Fibroblast of skin of back (primary cell): ENCODE measurements at places on chromosomes 16 and 17.
A peak's percentile ranks its signal among the peaks of the same experiment; 100 is the strongest.

- DNase-seq, result no peak
These were observed 52.9 kb downstream of the SEC14L1 start for GRCh38 chr17:77193653-77194052.

GRCh38 chr17:82775001-82775823 is 23.3 kb downstream of the TBCD start:
- DNase-seq, result peak; percentile 41

GRCh38 chr17:4327606-4328005 is 38.9 kb downstream of the UBE2G1 start:
- DNase-seq, result peak; percentile 95

DNA sequence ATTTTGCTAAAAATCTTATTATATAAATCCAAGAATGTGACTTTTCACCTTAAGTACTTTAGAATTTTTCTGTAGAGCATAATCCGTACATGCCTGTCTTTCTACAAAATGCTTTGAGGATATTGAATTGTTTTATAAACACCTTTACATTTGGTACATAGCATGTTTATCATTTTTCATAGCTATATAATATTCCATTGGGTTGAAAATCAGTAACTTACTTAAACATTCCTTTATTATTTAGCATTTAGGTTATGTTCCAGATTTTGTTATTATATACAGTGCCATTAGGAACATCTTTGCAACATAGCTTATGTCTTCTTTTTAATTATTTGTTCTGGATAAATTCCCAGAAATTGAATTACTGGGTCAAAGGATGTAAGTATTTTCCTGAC is 17.0 kb upstream of the NOL11 start:
- DNase-seq, result no peak

GRCh38 chr16:83147244-83147643 is 520.5 kb downstream of the CDH13 start:
- peak; percentile 7 for DNase-seq

DNA sequence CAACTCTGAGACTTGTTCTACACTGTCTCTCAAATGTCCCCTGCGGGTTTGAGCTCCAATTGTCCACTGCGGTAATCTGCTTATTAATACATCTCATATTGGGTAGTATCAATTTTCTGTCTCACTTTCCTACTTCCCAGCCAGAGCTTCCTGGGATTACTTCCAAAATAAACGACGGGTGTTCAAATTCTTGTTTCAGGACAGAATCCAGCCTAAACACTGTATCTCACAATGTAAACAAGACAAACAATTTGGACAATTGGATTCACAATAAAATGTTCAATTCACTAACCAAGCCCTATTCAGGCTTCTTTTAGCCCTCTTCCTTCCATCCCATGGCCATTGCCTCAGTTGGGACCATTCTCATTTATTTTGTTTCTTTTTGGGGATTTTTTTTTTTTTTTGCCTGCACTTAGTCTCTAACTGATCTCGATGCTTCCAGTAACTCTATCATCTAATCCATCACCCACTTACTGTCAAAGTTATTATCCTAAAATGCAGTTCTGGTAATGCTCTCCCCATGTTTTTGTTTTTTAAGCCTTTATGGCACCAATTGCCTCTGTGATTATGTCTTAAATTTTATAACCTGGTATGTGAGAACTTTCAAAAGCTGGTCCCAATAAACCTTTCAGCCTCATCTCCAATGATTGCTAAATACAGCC is 2.0 kb upstream of the VAT1L start:
- DNase-seq, result no peak

DNA sequence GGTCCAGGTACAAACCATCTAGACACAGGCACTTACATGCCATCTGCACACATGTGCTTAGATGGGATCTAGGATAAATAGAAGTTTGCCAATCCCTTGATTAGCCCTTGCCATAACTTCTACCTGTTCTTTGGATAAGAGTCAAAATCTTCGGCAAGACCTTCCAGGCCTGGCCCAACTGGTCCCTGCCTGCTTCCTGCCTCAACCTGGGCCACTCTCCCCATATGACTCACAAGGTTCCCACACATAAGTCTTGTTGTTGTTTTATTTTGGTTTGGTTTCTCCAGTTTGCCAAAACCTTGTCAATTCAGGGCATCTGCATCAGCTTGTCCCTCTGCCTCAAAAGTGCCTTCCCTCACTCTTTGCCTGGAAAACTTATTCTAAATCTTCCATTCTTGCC is 95.3 kb upstream of the XYLT1 start:
- no peak for DNase-seq

DNA sequence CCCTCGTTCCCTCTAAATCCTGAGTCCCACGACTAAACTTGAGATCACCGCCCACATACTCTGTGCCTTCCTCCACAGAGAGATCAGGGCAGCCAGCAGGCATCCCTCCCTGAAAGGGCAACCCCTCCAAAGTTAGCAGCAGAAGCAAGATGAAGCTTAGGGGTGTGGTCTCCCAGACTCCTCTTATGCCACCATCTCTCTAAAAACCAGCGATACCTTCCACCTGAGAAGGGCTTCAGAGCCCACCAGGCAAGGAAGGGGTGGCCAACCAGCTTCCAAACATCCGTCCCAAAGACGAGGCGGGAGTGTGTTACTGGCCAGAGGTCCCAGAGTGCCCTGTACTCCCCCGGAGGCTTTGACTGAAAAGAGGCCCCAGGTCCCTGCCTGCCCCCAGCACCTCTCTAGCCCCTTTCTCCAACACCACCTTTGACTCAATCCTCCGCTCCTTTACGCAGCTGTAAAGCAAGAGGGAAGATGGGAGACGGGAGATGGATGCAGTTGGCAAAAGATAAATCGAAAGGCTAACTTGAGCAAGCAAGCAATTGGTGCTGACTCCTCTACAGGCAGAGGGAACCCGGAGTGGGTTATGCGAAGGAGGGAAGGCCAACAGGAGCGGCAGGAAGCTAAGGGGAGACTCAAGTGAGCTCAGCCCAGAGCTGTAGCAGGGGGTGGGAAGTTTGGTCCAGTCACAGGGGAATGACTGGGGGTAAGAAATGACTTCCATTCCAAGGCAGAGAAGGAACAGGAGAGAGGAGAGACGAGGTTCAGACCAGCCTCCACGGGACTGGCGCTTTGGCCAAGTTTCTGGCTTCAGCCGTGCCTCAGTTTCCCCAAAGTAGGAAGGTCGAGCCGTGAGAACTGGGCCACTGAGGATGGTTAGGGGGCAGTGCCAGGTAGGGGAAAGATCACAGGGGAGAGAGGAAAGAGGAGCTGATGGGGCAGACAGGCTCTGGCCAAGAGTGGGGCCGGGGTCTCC is 1.0 kb downstream of the ST3GAL2 start:
- peak; percentile 55 for DNase-seq

DNA sequence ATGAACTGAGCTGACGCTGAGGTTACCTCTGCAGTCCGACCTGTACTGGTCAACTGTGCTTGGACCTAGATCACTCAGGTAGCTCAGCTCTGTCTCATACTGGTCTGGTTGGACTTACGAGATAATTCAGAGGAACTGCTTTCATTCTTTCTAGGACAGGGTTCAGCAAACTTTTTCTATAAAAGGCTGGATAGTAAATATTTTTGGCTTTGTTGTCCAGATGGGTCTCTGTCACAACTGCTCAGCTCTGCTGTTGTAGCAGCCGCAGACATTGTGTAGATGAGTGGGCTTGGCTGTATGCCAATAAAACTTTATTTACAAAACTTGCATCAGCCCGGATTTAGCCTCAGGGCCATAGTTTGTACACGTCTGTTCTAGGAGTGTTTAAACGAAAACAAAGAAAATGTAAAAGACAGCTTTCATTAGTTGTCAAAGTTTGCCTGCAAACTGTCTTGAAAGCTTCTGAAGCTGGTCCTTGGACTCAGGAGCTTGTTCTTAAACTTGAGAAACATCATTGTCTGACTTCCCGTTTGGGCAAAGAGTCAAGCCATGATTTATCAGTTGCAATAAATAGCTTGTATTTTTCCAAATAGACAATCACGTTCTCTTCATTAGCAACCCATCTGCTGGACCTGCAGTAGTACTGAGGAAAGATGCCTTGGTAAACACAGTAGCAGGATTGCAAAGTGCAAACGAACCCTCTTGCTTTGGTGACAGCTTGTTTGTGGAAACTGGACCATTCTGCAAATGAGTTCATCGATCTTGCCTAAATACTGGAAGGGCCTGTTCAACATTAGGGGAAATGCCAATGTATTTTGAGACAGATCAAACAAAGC is 253.4 kb downstream of the SNX29 start:
- DNase-seq, result peak; percentile 18

DNA sequence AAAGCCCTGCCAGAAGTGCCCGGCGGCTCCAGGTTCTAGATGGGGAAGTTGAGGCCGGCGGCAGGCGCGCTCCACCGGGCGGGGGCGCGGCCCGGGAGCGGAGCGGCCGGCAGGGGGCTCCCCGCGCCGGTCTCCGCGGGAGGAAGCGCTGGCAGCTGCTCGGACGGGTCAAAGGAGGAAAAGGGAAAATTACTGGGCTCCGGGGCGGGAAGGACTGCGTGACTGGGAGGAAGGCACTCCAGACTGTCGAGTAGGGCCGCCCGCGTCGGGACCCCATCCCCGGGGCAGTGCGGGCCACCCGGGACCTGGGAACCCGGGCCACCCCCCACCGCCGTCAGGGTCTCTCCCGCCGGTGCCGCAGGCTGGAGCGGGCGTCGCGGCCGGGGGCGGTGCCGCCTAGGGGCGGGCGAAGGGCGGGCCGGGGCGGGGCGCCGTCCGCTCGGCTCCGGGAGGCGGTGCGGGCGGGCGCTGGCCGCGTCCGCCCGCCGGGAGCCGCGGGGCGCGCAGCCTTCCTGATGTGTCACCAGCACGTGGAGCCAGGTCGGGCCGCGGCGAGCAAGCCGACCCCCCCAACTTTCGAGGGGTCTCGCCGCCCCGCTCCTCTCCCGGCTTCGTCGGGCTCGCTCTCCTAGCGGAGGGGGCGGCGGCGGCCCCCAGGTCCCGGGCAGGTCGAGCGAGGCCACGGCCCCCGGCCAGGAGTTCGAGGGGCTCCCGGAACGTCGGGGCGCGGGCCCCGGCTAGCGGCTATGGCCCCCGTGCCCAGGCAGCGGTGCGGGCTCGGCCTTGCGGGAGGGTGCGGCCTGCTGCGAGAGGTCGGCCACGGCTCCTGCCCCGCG is 167.5 kb downstream of the RAB11FIP4 start:
- peak; percentile 84 for DNase-seq

- DNase-seq, result no peak
These were observed 151.5 kb upstream of the SDK2 start for GRCh38 chr17:73795730-73796129.

DNA sequence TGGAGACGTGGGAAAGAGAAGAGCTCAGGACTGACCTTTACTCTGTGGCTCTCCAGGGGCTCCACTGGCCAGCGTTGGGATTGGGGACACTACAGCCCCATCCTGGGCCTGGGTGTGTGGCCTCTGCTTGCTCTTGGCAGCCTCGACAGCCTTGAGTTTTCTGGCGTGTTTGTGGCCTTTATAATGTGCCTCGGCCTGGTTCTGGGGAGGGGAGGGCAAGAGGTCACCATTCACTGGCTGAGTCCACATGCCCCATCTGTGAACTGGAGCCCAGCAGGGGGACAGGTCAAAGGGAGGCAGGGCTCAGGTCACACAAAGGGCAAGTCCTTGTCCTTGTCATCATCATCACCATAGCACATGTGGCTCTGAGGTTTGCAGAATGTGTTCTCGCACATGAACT is 11.7 kb downstream of the NKIRAS2 start:
- DNase-seq, result no peak

GRCh38 chr16:20900299-20901067 is at the start of the genes DCUN1D3 and LYRM1:
Gene DCUN1D3 (minus strand): TSS chr16:20900358. CDS start chr16:20862538, 37,820 bp downstream.
Gene LYRM1 (plus strand): TSS chr16:20900771. CDS start chr16:20915556, 14,785 bp downstream.
- DNase-seq, result peak; percentile 99

- DNase-seq, result no peak
These were observed 525 bp upstream of the ADCY7 start for GRCh38 chr16:50265716-50266336.

DNA sequence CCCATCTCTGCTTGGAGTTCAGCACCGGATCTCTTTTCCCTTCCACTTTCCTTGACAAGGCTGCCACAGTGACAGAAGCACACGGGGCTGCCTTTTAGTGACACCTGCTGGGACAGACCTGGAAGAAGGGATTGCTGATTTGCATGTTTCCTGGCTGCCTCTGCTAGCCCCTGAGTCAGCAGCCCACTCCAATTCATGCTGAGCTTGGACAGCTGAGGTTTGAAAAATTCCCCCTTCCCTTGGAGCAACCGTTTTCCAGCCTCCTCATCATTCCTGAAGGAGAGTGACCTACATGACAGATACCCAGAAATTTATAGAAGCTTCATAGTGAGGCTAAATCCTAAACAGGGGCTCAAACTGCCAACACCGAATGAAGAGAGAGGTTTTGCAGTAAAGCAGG is 18.8 kb upstream of the RBL2 start:
- no peak for DNase-seq

- DNase-seq, result peak; percentile 95
These were observed 1.3 kb upstream of the RAB11FIP3 start for GRCh38 chr16:424033-424622.

DNA sequence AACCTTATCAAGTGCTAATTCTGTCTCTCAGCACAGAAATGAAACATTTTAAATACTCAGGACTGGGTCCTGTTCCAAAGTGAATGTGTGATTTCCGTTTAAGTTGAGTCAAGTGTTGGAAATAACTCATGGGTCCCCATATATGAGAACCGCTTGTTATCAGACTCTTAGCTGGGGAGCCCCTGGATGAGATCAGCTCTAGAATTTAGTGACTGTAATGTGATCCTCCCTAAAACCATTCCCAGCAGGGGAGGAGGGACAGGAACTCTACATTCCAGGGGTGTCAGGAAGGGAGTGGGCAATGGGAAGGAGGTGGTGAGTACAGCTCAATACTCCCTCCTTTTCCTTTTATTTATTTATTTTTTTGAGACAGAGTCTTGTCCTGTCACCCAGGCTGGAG is 37.5 kb downstream of the OTOA start:
- no peak for DNase-seq

GRCh38 chr17:39598047-39598481 is 9.7 kb downstream of the NEUROD2 start:
- DNase-seq, result no peak

DNA sequence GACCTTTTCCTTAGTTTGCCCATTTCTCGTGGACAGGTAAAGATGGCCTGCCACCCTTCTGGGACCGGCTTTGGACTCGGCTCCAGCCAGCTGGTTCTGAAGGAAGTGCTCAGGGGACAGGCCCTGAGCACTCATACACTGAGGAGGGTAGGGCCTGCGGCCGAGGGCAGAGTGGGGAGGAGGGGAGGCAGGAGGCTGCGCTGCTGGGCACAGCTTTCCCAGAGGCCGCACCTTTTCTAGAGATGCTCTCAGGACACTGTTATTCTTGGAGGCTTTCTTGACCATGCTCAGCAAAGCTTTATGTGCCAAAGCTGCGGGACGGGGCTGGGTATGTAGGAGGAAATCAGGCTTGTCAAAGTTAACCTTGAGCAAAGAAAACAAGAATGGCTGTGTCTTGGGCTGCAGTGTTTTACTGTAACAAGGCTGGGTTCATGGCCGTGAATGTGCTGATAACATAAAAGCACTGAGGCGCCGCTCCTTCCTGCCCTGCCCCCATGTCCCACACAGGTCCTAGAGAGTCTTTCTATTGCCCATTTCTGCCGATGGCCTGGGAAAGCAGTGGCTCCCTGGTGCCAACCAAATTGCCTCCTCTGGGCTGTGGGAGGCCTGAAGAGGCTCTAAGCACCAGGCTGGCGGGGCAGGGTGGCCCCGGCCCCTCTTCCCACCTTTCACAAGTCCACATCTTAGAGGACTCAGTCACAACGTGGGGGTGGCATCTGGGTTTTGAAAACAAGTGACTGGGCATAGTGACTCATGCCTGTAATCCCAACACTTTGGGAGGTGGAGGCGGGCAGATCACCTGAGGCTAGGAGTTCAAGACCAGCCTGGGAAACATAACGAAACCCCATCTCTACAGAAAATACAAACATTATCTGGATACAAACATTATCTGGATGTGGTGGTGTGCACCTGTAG is 22.3 kb upstream of the TIMP2 start:
- DNase-seq, result no peak

GRCh38 chr16:64365448-64365931 is 756.4 kb downstream of the CDH11 start:
- peak; percentile 37 for DNase-seq

- DNase-seq, result peak; percentile 59
These were observed 1.2 kb downstream of the ATP6V0A1 start for GRCh38 chr17:42459801-42460281.
